ENCODE measurements at places on chromosomes 3 and 15. TPM values are rescaled to one million over a fixed set of nuclear protein-coding genes. Genes with fewer than 3 reads are reported as not detected.

PPP1R14D gene
- total RNA-seq: not detected

SLC9C1 gene
- not detected for total RNA-seq

RPL32 gene
- 4,667 TPM for total RNA-seq

CELF6 gene
- total RNA-seq: 2.4 TPM

CHAC1 gene
- total RNA-seq: 0.42 TPM

ABCF3 gene
- 166 TPM for total RNA-seq

CD200 gene
- total RNA-seq: 6.9 TPM

CFAP20DC gene
- total RNA-seq: 0.20 TPM

TRH gene
- total RNA-seq: not detected

ZNF662 gene
- total RNA-seq: 2.7 TPM

ELL3 gene
- 2.3 TPM for total RNA-seq

TP63 gene
- total RNA-seq: 0.31 TPM
